Skeletal muscle tissue (tissue), 5 donors: ENCODE measurements at places on chromosomes 2 and 18. TPM values are rescaled to one million over a fixed set of nuclear protein-coding genes. Genes with fewer than 3 reads are reported as not detected.

The PID1 gene
- total RNA-seq, result 25.1 TPM

The NAT8 gene
- total RNA-seq, result not detected

The DSG1 gene
- total RNA-seq, result not detected

The SLC16A14 gene
- total RNA-seq, result 2.6 TPM

The KIAA2012 gene
- total RNA-seq, result under 0.01 TPM

The SETBP1 gene
- 13.6 TPM for total RNA-seq

The SLC5A7 gene
- total RNA-seq, result under 0.01 TPM

The AQP12A gene
- not detected for total RNA-seq

The KIF5C gene
- 1.0 TPM for total RNA-seq

The TRAK2 gene
- total RNA-seq, result 32.9 TPM

The PLEK gene
- total RNA-seq, result 9.4 TPM

The GULP1 gene
- 21.9 TPM for total RNA-seq

The CHST9 gene
- total RNA-seq, result 0.52 TPM

The LAMA3 gene
- total RNA-seq, result 8.4 TPM

The RASGRP3 gene
- total RNA-seq, result 49.1 TPM

The TMEM169 gene
- 1.6 TPM for total RNA-seq

The FAM228A gene
- 0.52 TPM for total RNA-seq

The HOXD9 gene
- 5.7 TPM for total RNA-seq

The TMEM37 gene
- 2.1 TPM for total RNA-seq

The CIDEA gene
- 2.1 TPM for total RNA-seq

The TTR gene
- not detected for total RNA-seq

The CYP27C1 gene
- 2.6 TPM for total RNA-seq

The OTOS gene
- total RNA-seq, result not detected

The PRSS56 gene
- total RNA-seq, result 1.0 TPM

The TMEM198 gene
- 2.1 TPM for total RNA-seq

The SNTG2 gene
- under 0.01 TPM for total RNA-seq

The RPRM gene
- total RNA-seq, result 3.1 TPM

The ZNF892 gene
- total RNA-seq, result 4.7 TPM

The SAG gene
- total RNA-seq, result not detected

The FAM110C gene
- under 0.01 TPM for total RNA-seq

The BIN1 gene
- 597 TPM for total RNA-seq

The GFPT1 gene
- total RNA-seq, result 30.8 TPM

The SERPINB2 gene
- not detected for total RNA-seq

The CTIF gene
- 16.7 TPM for total RNA-seq

The TYW5 gene
- total RNA-seq, result 6.8 TPM

The GAL3ST2 gene
- not detected for total RNA-seq

The CCDC68 gene
- total RNA-seq, result 0.52 TPM

The MAL gene
- total RNA-seq, result 4.2 TPM

The STARD6 gene
- not detected for total RNA-seq

The ZNF521 gene
- 40.2 TPM for total RNA-seq

The SMIM21 gene
- not detected for total RNA-seq
